ENCODE measurements at places on chromosomes 11 and 22. TPM values are rescaled to one million over a fixed set of nuclear protein-coding genes. Genes with fewer than 3 reads are reported as not detected.

PGM2L1 gene
- 4.2 TPM for total RNA-seq

MPZL3 gene
- total RNA-seq = 0.41 TPM

EXPH5 gene
- total RNA-seq = 1.1 TPM

APOBEC3B gene
- 0.90 TPM for total RNA-seq

SMIM35 gene
- total RNA-seq = not detected

EFCAB6 gene
- total RNA-seq = 2.7 TPM

MAPK11 gene
- total RNA-seq = 3.0 TPM

OR10D3 gene
- total RNA-seq = not detected

LMO2 gene
- total RNA-seq = 21.8 TPM

KDM4E gene
- not detected for total RNA-seq

SCGB1D2 gene
- not detected for total RNA-seq

KLHL35 gene
- total RNA-seq = 3.8 TPM

OR8D1 gene
- not detected for total RNA-seq

SCT gene
- total RNA-seq = not detected

GAL3ST1 gene
- total RNA-seq = not detected

All from fibroblast of the aortic adventitia (primary cell).